ENCODE measurements at places on chromosomes 7 and 10. TPM values are rescaled to one million over a fixed set of nuclear protein-coding genes. Genes with fewer than 3 reads are reported as not detected.

CLRN3 gene
- total RNA-seq = 1.1 TPM

- H3K4me3 ChIP-seq = no peak overlapping the region
- H3K27me3 ChIP-seq = no peaks in the 10 kb centered on the region
- no peaks in the 10 kb centered on the region for H3K36me3 ChIP-seq
- H3K4me1 ChIP-seq = no peaks in the 10 kb centered on the region
Measured at GRCh38 chr7:158289761-158290523, 297.7 kb downstream of the PTPRN2 start.

- H3K27me3 ChIP-seq = no peaks in the 10 kb centered on the region
- H3K4me3 ChIP-seq = no peak overlapping the region
- no peaks in the 10 kb centered on the region for H3K4me1 ChIP-seq
- no peaks in the 10 kb centered on the region for H3K36me3 ChIP-seq
- no peak for DNase-seq
- H3K27ac ChIP-seq = no peak overlapping the region
Measured at GRCh38 chr7:68783684-68784083, 814.6 kb upstream of the AUTS2 start.

CALY gene
- total RNA-seq = not detected

GRCh38 chr10:68087685-68088401 lies 12.8 kb upstream of the HERC4 start:
- DNase-seq = no peak
- no peak overlapping the region for H3K4me3 ChIP-seq
- H3K27ac ChIP-seq = peak overlapping the region; percentile 26

AGR2 gene
- total RNA-seq = 343 TPM

FEZF1 gene
- not detected for total RNA-seq

AP3M1 gene
- total RNA-seq = 63.7 TPM

ANLN gene
- 105 TPM for total RNA-seq

- H3K36me3 ChIP-seq = peaks cover 5% of the 10 kb centered on the region
- H3K4me1 ChIP-seq = no peaks in the 10 kb centered on the region
- no peaks in the 10 kb centered on the region for H3K27me3 ChIP-seq
- peak; percentile 68 for DNase-seq
- H3K27ac ChIP-seq = no peak overlapping the region
- no peak overlapping the region for H3K4me3 ChIP-seq
Measured at GRCh38 chr10:59805014-59805413, 51.8 kb upstream of the MRLN start.

GRCh38 chr7:131075406-131075805 lies 252.3 kb upstream of the MKLN1 start:
- no peak overlapping the region for H3K27ac ChIP-seq
- 0 out of 2 replicates have a peak, but pooled peaks cover 7% of the 10 kb centered on the region for H3K4me1 ChIP-seq
- H3K4me3 ChIP-seq = no peak overlapping the region
- H3K36me3 ChIP-seq = no peaks in the 10 kb centered on the region
- no peaks in the 10 kb centered on the region for H3K27me3 ChIP-seq

ARID5B gene
- 169 TPM for total RNA-seq

- H3K27ac ChIP-seq = no peak overlapping the region
- 0 out of 2 replicates have a peak, but pooled peaks cover 3% of the 10 kb centered on the region for H3K4me1 ChIP-seq
- peaks cover 2% of the 10 kb centered on the region for H3K36me3 ChIP-seq
- H3K27me3 ChIP-seq = no peaks in the 10 kb centered on the region
Measured at GRCh38 chr10:73779018-73779417, 2.8 kb upstream of the CHCHD1 start.

HOXA3 gene
- 22.6 TPM for total RNA-seq

CDNF gene
- total RNA-seq = 3.4 TPM

DNA sequence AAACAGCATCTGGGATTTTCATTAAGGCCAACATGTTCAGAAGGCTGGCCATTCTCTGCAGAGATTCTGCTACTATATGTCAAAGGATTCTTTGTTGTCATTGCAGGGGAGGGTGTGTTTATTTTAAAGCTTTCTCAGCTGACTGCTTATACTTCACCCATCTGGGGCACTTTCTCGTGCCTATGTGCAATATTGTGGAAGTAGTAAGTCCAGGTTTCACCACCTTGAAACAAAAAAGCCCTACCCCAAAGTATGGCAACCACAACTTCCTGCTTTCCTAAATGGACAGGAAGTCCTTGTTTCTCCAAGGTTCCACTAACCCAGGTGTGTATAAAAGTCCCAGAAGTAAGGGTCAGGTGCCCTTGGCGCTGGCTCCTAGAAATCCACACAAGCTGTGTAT lies 58.7 kb upstream of the COL1A2 start:
- H3K36me3 ChIP-seq = no peaks in the 10 kb centered on the region
- no peak overlapping the region for H3K4me3 ChIP-seq
- no peak for DNase-seq
- H3K4me1 ChIP-seq = no peaks in the 10 kb centered on the region

DNA sequence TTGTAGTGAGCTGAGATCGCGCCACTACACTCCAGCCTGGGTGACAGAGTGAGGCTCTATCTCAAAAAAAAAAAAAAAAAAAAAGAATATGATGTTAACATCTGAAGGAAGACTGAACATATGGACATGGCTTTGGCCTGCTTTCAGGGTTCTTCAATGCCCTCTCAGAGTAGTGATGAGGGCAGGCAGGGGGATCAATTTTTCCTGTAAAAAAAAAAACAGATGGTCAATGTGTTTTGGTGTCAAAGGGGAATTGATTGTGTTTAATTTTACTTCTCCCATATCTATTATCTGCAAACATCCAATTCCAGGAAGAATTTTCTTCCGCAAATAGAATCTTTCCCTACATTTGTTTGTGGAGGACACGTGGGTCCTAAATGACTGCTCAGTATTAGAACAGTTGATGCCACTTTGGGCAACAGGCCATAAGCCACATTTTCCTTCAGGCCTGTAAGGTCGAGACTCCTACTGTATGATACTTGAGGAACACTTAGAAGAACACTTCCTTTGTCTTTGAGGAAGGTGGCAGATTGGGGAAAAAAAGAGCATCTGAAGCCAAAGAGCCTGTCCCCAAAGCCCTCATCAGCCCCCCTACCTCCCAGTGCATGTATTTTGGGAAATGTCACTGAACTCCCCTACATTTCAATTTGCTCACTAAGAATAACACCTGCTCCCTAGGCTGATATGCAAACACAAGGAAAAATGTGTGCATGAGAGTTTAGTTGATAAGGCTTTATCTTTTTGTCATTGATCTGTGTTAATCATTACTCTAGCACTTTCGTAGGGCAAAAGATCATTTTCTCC lies 28.3 kb downstream of the MGAM2 start:
- no peaks in the 10 kb centered on the region for H3K36me3 ChIP-seq
- H3K4me3 ChIP-seq = no peak overlapping the region
- peak overlapping the region; percentile 43 for H3K27ac ChIP-seq
- no peaks in the 10 kb centered on the region for H3K27me3 ChIP-seq
- peaks cover 40% of the 10 kb centered on the region for H3K4me1 ChIP-seq

DNA sequence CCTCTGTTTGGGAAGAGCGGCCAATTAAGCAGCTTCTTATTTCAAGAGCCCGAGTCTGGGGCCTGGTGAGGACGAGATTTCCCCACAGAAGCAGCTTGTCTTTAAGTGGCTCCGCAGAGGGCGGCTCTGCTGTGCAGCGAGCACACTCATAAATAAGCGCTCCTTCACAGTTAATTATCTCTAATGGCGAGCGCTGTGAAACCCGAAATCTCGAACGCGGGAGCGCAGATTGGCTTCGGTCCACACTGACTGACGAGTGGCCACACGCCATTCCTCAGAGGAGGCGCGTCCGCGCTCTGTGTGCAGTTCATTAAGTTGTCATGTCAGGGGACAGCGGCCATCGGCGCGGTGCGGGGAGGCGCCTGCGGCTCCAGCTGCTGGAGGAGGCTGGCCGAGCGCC lies 560.9 kb downstream of the DNAJB6 start:
- no peak overlapping the region for H3K4me3 ChIP-seq
- H3K4me1 ChIP-seq = no peaks in the 10 kb centered on the region
- H3K27me3 ChIP-seq = no peaks in the 10 kb centered on the region

Data from Caco-2 (cell line).